DMS 273 treated with DMSO at 0.1 percent for 48 hours (cell line): ENCODE measurements at places on chromosomes 3 and 15.
A peak's percentile ranks its signal among the peaks of the same experiment; 100 is the strongest.

DNA sequence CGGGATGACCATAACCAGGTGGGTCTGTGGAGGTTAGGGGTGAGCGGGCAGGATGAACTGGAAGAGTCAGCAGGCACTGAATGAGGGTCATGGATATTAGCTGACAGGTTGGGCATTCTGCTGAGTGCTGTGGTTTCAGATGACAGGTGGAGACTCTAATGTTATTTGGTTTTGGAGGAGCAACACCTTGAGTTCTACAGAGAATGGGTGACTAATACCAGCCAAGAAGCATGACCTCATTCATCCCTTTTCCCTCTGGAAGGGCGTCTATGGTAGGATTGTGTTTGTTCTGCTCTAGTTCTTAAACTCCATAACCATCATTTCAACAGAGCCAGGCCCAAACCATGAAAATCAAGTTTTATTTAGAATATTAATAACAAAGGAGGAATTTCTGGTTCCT is 550.7 kb upstream of the LMCD1 start:
- no peak for DNase-seq

DNA sequence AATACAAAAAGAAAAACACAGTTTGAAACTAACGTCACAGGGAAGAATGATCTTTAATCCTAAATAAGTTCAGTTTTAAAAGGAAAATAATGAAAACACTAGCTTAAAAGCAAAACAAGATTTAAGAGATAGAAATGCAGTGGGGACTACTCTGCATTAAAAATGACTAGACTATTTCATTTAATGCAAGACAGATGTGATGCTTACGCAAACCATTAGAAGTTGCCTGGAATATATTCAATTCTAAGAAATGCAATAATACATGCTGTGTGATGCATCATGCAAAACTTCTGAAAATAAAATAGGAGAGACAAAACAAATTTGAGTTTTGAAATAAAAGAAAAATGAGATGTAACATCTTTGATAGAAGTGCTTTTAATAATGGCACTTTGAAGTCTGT is 97.6 kb upstream of the STRIT1 start:
- DNase-seq = no peak

- DNase-seq = no peak
Measured at GRCh38 chr15:48384616-48385015, 53.4 kb downstream of the DUT start.

DNA sequence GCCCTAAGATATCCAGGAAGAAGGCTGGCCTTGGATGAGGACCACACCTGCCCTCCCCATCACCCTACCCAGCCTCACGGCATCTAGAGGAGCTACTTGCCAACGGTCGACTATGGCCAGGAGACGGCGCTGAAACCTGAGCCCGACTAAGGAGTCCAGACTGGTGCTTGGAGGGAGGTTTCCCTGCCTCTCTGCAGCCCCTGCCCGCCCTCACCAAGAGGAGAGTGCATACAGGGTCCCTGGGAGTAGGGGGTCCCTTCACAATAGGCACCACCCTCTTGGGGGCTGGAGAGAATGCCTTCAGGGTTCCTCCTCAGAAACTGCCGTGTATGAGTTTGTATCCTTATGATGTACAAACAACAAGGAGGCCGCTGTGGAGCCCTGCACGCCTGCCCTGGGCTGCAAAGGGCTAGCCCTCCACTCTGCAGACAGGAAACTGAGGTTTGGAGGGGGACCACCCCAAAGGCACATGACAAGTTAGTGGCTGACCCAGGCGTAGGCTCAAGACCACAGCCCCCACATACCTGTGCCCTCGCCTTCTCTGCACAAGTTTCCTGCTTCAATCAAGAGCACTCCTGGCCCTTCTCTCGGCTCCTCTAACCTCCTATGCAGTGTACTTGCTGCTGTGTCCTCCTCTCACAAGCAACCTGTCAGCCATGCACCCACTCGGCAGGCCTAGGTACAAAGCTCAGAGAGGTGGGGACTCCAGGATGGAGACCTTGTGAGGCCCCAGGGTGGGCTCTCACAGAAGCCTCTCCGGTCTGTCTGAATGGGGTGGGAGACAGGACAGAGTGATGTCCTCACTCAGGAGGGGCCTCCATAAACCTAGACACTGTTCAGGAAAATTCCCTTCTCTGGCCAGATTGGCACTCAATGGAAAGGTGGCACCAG is 7.4 kb downstream of the KLF15 start:
- DNase-seq = no peak

DNA sequence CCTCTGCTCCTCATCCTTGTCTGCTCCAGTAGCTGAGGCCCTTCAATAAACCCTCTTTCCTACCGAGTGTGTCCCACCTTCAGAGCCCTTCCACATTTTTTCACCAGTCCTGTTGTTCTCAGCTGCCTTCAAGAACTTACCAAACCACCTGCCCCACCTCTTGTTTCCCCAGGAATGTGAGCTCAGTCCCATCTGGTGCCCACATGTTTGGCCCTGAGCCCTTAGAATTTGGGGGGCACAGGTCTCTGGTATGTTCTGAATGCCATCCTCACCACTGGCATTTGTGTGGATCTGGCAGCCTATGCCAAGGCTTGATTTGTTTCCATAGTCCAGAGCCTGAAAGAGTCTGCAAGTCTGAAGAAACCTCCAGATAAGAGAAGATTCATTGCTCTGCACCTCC is 315.2 kb upstream of the PPP2R3A start:
- DNase-seq = no peak

- DNase-seq = no peak
Measured at GRCh38 chr3:174538151-174538550, 321.0 kb upstream of the NAALADL2 start.

DNA sequence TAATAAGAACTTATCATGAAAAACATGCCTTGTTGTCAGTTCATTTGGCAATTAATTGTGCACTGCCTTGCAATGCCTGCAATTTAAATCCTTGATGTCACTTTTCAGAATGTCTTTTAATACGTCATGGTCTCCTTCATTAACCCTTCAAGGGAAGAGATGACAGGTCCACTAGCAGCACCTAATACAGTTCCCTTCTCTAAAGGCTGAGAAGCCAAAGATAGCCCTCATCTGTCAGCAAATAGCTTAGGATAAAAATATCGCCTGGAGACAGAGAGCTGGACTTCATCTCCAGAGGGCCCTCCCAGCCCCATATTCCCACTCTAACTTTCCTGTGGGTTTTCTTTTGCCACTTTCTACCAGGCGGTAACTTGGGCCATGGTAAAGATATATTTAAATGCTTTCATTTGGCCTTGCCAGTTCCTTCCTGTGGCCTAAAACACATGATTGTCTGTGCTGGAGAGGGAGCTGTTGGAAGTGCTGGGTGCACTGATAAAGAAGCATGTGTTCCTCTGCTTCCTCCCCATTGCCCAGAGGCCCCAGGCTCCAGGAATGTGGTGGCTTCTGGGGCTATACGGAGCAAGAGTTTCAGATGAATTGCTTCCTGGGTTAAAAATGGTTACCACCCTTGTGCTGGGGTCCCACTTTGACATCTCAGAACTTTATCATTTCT is 76.3 kb upstream of the UMPS start:
- no peak for DNase-seq

- no peak for DNase-seq
Measured at GRCh38 chr3:45646051-45646585, 43.1 kb upstream of the SACM1L start.

GRCh38 chr3:112769286-112769978 is 77.2 kb downstream of the CD200R1L start:
- DNase-seq = no peak

DNA sequence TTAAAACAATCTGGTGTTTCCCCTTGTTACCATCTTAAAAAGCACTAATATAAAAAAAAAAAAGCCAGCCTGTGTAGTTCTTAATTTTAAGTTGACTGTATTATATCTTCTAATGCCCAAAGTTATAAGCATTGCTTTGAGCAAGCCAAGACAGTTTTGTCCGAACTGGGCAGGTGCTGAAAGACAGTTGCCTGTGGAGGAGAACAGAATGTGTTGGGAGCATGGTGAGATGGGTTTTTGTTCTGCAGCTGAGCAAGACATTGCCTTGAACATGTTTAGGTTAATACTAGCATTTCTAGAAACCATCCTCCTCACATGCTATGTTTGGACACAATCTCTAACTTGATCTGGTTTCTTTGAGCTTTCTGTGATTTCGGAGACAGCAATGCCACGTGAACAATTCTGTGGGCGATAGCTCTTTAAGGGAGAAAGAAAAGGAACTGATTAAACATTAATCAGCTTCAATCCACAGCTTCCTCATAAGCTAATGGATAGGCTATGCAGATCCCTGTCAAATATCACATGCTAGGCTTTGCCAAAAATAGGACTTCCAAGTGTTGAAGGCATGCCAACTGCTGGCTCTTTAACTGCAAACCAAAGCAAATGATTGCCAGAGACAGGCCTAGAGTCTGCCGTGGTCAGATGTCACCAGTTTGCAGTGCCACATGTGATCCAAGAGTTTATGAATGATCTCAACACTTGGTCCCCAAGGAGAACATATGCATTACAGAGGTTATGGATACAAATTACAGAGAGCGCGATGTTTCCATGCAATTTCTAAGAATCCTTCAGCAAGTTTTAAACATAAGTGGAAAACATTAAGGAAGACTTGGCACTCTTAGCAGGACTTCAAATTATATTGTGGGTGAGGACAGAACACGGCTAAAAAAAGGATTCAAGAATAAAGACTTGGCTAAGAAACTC is 428.1 kb downstream of the ROBO2 start:
- DNase-seq = peak; percentile 85

DNA sequence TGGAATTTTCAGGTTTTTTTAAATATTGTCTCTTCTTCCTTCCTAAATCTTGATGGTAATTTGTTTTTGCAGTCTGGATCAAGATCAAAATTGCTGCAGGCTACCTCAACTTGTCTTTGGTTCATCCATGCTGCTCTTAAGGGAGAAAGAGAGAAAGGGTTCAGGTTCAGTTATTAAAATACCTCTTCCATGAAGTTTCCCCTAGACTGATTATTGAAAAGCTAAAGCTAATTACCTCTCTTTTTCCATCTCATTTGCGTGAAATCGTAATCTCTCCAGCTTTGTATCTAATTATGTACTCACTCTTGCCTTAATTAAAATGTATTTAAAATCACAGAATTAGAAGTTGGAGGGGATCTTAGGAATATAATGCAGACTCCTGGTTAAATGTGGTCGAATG is 52.7 kb downstream of the SLC28A2 start:
- DNase-seq = no peak

GRCh38 chr3:115713284-115713683 is 90.0 kb downstream of the GAP43 start:
- DNase-seq = peak; percentile 77

DNA sequence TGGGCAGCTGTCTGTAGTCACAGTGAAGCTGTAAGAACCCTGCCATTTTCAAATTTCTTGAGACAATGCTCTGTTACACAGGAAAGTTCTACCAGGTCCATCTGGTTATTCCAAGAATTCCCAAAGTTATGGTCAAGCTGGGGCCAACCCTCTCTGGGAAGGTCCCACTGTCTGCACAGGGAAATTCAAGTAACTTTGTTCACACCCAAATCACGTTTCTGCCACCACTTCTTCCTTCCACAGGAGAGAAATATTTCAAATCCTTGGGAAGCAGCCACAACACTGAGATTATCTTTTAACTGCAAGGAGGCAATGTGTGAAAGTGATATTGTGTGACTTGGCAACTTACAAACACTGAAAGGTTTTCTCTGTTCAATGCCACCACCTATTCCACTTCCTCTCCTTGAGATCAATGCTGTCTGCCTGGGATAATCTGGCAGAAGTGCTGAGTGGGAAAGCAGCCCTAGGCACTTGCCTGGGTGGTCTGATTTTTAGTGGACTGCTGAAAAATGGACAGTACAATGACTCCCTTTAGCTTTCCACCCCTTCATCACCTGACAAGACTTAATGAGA is 5.6 kb downstream of the SCAMP2 start:
- DNase-seq = no peak

DNA sequence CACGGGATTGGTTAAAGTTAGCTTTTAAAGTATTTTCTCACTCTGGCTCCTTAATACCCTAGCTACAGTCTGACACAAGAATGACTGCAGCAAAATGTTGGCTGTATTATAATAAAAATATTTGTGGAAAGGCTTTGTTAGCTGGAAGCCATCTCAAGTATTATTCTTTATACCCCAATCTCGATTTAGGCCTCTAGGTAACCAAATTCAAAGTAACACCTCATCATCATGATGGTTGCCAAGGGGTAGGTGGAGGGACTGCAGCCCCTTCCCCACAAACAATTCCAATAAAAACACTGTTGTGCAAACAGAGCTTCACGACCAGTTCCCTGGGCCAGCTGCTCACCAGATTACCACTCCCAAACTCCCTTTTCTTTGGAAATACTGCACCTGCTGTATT is 759 bp upstream of the GMPS start:
- no peak for DNase-seq

DNA sequence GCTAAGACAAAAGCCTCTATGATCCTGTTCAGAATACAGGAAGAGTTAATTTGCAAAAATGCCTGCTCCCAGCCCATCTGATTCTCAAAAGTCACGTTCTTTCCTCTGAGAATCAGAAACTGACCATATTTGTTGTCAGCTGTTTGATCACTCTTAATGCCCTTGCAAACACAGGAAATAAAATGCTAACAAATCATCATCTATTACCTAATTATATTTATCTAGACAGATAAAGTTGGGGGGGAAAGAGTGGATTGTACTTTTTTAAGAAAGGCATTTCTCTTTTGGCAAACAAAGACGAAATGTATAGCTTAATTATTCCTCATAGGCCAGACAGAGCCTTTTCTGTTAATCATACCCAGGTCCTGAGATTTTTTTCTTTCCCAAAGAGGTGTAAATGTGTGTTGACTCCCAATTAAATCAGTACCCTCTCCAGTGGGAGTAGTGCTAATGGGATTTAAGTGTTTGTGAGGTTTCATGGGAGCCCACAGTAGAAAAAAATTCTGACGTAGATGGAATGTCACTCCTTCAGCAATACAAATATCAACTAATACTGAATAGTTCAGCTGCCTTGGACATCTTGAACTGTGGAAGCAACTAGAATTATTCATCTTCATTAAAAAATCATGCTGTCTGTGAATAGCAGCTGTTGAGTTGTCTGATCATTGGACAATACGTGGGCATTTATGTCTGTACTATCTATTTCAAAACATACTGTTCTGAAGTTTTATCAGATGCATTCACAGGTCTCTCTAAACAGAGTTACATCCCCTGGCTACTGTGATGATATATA is 22.5 kb upstream of the BNIP2 start:
- DNase-seq = no peak

GRCh38 chr3:95627697-95628096 is 1186.7 kb upstream of the EPHA6 start:
- no peak for DNase-seq

DNA sequence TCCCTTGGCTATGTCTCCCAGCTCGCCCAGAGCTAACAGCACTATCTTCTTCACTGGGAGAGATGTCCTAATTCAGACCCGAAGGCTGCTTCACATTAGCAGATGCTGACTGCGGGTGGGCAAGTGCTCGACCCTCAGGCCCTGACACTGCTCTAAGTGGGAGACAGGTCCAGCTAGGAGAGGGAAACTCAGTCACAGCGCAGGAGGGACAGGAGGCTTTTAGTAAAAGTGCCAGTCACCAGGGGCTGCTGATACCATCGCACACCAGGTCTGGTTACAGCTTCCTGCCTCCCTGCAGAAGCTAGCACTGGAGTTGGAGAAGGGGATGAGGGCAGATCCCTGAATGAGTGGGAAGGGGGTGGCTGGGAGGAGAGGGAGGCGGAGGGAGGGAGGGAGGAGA is 365.8 kb upstream of the RGMA start:
- DNase-seq = no peak
